ENCODE measurements at places on chromosomes 2 and 18.
A peak's percentile ranks its signal among the peaks of the same experiment; 100 is the strongest.

DNA sequence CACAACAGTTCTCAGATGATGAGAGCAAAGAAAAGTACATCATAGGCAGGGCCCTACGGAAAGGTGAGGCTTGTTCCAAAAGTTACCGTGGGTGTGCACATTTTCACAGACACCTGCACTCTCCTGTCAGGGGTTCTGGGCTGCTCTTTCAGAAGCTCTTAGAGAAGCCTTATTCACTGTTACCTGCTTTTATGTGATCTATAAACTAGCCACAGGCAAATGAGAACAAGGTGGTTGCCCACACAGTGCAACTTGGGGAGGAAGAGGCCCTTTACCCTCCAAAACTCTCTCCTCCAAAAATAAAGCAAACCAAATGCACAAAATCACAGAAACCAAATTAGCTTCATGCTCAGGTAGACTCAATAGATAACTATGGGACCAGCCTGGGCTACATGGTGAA lies 11.1 kb upstream of the CUL3 start:
- no peak for DNase-seq

GRCh38 chr18:47204908-47205522 lies 28.9 kb upstream of the IER3IP1 start:
- DNase-seq = peak; percentile 30

GRCh38 chr2:88575051-88575450 lies 52.2 kb downstream of the EIF2AK3 start:
- DNase-seq = peak; percentile 29

DNA sequence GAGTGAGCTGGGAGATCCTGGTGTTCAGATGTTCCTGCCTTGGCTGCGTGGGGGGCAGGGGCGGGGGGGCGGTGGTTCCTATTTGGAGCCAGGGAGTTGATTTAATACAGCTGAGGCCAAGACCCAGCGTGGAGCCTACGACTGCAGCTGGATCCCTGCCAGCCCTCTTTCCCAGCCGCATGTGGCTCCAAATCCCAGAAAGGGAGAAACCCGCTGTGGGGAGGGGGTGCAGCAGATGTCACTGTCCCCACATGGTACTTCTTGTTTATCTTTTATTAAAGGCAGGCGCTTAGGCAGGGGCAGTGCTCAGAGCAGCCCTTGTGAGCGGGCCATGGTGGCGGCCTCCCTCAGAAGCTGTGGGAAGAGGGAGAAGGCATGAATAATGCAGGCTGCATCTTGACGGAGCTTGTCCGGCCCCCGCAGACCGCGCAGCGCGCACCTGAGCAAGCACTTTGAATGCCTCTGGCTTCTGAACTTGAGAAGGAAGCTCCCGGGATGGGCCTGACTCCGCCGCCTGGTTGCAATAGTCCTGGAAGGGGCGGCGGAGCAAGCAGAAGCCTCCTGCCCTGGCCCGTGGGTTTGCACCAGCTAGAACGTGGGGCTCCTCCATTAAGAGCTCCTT lies 112.1 kb downstream of the GLI2 start:
- DNase-seq = peak; percentile 30

- peak; percentile 5 for DNase-seq
These were observed 266.7 kb downstream of the METTL4 start for GRCh38 chr18:2304378-2305175.

- DNase-seq = no peak
These were observed 31.6 kb downstream of the MBD2 start for GRCh38 chr18:54192900-54193299.

DNA sequence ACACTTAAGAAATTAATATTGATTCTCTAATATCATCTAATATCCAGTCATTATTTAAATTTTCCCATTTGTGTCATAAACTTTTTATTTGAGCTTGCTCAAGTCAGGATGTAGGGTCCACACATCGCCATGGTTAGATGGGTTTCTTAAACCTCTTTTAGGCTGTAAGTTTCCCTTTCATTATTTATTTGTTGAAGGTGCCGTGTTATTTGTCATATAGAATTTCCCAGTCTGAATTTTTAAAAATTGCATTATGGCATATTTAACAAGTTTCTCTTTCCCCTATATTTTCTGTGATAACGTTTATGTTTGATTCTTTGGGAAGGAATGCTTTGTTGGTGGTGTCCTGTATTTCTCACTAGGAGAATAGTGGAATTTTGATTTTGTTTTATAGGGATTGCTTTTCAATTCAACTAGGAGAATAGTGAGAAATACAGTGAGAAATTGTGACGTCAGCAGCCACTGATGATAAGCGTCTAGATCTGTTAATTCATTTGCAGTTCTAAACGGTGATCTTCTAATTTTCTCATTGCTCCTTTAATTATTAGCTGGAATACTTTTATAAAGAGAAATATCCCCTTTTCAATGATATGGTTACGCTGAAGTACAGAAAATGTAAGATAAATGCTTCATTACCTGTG lies 44.6 kb upstream of the AAK1 start:
- no peak for DNase-seq

- DNase-seq = no peak
These were observed 5.3 kb downstream of the AGFG1 start for GRCh38 chr2:227477291-227477690.

DNA sequence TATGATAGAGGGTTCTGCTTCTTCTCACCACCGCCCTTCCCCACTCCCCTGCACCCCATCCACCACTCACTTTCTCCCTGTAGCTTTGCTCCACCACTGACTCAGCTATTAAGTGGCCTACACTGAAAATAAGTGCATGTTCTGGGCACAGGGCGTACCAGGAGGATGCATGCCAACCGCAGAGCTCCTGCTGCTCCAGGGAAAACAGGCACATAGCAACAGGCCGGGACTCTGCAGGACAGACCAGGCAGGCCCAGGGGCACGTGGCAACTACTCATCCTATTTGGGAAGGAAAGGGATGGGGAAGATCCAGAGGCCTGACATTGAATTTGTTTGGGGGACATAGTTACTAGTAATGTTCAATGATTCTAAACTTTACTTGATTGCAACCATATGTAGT lies 28.4 kb downstream of the ARL4C start:
- no peak for DNase-seq

- no peak for DNase-seq
These were observed 94.8 kb downstream of the PLB1 start for GRCh38 chr2:28590496-28591301.

- peak; percentile 93 for DNase-seq
These were observed 139.0 kb downstream of the DDX1 start for GRCh38 chr2:15730545-15731212.

- DNase-seq = no peak
These were observed 184.2 kb downstream of the KCNJ3 start for GRCh38 chr2:154882725-154883124.

DNA sequence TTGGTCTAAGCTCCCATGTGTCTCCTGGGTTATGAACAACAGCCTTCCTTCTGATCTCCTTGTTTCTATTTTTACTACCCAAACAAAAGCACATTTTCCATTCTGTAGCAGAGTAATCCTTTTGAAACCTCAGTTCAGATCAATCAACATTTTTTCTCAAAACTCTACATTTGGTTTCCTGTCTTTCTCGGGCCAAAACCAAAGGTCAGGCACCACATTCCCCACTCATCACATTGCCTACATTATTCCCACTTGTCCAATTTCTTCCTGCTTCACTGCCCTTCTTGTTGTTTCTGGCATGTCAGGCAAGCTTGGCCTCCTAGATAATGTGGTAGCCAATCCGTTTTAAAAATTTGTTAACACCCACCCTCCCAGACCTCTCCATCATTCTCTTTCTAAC lies 196.8 kb downstream of the PPP1R1C start:
- no peak for DNase-seq

GRCh38 chr2:29749041-29749440 lies 172.3 kb downstream of the ALK start:
- DNase-seq = no peak

GRCh38 chr2:23711979-23712755 lies 214.8 kb downstream of the ATAD2B start:
- peak; percentile 45 for DNase-seq

DNA sequence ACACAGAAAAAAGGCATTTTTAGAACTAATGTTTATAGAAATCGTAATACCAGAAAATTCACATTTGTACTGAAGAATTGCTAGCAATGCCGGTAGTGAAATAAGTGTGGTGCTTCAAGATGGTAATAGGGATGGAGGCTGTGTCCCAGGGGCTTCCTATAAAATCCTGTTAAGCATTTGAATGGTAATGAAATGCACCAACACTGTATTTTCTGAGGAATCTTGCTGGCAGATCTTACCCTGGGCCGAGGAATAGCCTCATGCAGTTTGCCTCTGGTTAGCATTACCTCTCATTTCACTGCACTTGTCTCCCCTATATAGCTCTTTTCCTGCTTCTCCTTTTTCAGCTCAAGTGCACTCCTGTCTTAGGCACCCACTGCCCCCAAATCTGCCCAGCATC lies 501.6 kb upstream of the NRP2 start:
- DNase-seq = no peak

DNA sequence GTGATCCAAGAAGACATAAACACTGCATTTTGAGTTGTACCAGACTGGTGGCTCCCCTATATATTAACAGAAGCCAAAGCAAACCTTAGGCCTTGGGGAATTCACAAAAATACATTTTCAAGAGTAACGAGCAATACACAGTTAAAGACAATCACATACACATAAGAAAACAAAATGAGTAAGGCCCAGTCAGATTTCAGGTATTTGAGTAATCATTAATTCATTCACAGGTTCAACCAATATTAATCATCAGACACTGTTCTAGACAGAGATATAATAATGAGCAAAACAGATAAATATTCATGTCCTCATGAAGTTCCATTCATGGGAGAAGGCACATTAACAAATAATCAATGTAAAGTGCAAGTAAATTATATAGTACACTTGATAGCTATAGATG lies 9.6 kb downstream of the STPG4 start:
- no peak for DNase-seq

DNA sequence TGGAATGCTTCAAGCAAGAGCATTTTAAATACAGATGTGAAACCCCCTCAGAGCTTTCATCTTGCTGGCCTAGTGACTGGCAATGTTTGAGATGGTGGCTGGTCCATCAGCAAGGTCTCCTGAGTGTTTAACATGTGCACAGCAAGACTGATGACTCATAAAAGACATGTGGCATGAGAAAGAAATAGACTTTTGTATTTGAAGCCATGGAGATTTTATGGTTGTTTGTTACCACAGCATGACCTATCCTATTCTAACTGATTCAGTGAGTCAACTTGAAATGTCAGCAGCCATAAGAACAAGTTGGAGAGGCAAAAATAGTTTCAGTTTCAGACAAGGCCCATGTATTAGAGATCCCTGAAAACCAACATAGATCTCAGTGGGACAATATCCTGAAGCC lies 154.7 kb upstream of the LYPD1 start:
- DNase-seq = peak; percentile 19

GRCh38 chr2:231556981-231557380 lies 26.7 kb upstream of the NMUR1 start:
- no peak for DNase-seq

- DNase-seq = no peak
These were observed 82.3 kb downstream of the UPP2 start for GRCh38 chr2:158184001-158184400.

DNA sequence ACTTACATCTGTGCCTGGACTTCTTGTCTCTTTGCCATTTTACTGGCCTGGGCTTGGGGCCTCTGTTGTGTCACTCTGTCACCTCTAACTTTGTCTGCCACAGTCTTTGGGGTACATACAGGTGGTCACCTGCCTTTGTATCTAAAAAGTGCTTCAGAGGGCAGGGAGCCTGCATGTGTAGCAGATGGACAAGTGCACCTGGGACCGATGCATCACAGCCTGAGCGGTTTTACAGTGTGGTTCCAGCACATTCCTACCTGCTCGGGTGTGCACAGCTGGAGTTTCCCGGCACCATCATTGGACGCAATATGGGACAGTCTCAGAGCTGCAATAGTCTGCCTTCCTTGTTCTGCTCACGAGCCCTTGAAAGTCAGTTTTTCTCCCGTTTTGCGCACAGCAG lies 249.8 kb upstream of the RAB12 start:
- DNase-seq = no peak

- no peak for DNase-seq
These were observed 187.4 kb downstream of the CCDC102B start for GRCh38 chr18:68985172-68985820.

All from AG10803 (cell line).